Fibroblast of villous mesenchyme (primary cell): ENCODE measurements at places on chromosomes 1 and 21. TPM values are rescaled to one million over a fixed set of nuclear protein-coding genes. Genes with fewer than 3 reads are reported as not detected.

DNA sequence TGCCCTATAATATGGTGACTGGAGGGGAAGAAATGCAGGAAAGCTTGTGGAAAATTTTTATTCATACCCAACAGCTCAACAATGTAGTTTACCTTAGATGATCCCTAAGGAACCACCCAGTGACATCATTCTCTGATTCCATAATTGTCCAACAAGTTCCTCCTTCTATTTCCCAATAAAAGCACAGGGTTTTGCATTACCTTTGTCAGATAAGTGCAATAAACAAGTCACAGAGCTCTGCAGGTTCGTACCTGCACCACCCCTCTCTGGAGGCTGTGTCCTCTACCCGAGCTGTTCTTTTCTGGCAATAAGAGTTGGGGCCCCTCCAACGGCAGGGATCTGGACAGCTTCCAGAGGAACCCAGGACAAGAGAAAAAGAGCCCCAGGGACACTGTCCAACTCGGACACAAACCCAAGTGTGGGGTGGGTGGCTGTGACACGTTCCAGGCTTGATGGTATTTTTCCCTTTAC is 38.8 kb downstream of the RCAN1 start:
- peak; percentile 47 for DNase-seq

DNA sequence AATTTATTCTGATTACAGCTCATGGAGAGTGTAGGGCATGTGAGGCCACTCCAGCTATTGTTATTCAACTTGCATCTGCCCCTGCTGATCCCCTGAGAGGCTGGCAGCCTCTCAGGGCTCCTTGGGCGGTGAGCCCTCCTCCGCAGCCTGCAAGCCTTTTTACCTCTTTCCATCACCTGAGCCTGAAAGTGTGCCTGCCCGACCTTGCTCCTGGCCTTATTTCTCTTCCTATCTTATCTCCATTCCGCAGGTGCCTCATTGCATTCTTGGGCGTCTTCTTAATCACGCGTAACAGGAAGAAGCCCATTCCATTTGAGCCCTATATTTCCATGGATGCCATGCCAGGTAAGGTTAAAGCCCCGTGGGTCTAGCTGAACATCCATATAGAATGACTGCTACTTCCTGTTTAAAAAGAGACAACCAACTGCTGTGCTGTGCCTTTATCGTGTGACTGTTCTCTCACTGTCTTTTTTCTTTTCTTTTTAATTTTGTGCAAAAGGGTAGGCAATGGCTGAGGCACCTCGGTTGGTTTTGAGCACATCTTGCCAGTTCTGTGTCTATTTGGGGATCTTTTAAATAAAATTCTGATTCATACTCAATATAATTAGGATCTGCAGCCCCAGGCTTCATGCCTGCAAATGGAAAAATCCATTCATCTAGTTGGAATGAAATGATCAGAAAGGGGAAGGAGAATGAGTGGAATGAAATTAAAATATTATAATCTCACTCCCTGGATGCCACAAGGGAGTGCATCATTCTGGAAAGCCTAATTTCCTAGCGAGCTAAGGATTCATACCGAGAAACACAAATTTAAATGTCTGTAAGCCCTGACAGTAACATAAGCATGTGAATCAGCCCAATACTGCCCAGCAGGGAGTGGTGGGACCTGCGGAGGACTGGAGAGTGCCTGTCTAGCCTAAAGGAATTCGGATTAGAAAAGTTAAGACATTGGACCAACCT is 38.6 kb upstream of the RCAN3 start:
- no peak for DNase-seq

GRCh38 chr1:184283999-184284398 is 102.8 kb upstream of the C1orf21 start:
- DNase-seq = peak; percentile 99

DNA sequence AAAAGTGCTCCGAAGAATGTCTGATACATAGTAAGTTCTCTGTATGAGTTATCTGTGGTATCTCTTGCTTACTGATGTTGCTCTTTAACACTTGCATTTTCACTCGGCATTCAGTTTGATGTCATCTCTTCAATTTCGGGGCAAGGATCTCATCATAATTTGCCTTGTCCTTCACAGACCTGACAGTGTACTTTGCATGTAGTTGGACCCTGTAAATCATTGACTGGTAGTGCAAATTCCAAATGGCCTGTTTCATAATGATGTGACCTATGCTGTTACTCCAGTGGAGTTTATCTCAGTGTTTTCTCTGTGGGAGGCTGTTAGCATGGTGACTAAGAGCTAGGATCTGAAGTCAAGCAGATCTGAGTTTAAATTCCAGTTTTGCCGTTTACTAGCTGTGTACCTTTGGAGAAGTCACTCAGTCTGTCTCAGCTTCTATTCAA is 34.2 kb upstream of the ABCD3 start:
- peak; percentile 48 for DNase-seq

DNA sequence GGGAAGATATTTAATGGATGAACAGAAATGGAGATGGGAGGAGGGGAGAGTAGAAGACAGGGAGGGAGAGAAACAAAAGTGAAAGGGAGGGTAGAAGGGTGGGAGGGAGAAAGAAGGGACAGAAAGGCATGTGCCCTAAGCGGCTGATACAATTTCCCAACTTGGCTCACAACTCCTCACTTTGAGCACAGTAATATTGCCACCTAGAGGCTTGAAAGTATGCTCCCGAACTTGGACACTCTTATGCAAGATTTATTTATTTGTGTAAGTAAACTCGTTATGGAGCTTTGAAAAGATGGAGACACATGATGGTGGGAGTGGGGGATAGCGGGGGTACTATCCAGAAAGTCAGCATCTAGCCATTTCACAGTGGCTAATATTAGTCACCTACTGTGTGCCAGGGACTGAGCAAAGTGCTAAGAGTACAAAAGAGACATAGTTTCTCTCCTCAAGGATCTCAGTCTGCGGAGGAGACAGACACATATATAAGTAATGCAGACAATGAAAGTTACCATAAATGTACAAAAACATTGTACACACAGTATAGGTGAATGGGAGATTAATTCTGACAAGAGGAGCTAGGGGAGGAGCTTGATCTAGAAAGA is 189.7 kb downstream of the SEC16B start:
- peak; percentile 60 for DNase-seq

FCMR gene
- total RNA-seq = 1.3 and 1.6 TPM in 2 replicates

STXBP3 gene
- 39.9 and 79.5 TPM in 2 replicates for total RNA-seq
